ENCODE measurements at places on chromosomes 5 and 9.

DNA sequence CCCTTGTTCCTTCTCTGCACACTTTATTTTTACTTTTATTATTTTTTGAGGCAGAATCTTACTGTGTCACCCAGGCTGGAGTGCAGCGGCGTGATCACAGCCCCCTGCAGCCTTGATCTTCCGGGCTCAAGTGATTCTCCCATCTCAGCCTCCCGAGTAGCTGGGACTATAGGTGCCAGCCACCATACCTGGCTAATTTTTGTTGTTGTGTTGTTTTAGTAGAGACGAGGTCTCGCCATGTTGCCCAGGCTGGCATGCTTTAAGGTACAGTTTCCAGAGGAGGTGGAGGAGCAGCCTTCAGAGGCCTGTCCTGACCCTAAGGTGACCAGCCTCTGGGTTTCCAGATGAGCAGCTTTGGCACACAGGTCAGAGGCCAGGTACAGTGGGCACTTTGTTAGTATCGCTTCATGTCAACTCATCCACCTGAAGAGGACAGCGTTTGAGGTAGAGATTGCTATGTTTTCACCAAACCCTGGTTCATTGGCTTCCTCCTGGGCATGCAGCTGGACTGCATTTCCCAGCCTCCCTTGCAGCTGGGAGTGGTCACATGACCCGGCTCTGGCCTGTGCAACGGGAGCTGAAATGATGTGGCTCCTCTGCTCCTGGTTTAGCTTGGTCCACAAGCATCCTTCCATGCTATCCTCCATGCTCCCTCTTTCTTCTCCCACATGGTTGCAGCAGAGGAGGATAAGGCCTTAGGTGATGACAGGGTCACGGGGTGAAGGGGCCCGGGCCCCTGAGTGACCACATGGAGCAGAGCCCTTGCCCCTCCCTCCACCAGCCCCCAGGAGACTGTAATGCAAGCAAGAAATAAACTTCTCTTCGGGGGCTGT lies 139.3 kb upstream of the IER5L start:
- no peak for DNase-seq

DNA sequence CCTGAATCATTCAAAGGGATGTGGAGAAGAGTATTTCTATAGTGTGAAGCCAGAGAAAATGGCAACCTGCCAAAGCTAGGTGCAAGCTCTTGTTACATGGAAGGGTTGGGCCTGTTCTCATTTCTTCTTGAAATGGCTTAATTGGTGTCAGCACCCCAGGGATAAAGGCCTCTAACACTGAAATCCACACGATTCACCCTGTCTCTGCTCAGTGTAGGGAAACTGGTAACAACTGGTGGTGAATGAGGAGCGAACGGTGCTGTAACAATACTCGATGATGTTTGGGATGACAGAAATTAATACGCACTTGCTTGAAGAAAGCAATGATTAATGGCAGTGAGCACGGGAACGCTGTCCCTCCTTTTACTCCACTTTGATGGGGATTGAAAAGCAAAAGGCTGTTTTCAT lies 16.2 kb downstream of the PBX3 start:
- no peak for DNase-seq

GRCh38 chr5:111251921-111252320 lies 27.7 kb downstream of the CAMK4 start:
- no peak for DNase-seq

GRCh38 chr5:98839469-98840383 lies 66.3 kb downstream of the RGMB start:
- DNase-seq = no peak
